ENCODE measurements at places on chromosomes 5 and 9.

- DNase-seq: no peak
These were observed 244.4 kb downstream of the FSTL4 start for GRCh38 chr5:133367984-133368383.

DNA sequence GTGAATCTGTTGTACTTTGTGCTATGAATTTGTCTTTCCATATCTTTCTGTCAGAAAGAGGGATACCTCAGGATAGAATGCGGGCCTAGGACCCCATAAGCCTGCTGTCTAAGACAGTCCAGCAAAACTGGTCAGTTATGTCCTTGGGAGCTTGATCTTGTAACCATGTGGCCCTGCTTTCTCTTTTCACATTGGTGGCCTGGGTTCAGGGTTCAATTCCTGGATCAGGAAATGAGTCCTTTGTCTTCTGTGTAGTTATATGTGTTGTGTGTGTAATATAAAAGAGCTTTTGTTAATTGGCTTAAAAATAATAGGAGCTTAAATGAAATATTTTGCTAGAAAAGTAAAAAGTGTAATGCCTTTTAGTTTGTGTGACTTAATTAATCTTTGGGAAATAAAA lies 16.9 kb downstream of the FREM1 start:
- no peak for DNase-seq

DNA sequence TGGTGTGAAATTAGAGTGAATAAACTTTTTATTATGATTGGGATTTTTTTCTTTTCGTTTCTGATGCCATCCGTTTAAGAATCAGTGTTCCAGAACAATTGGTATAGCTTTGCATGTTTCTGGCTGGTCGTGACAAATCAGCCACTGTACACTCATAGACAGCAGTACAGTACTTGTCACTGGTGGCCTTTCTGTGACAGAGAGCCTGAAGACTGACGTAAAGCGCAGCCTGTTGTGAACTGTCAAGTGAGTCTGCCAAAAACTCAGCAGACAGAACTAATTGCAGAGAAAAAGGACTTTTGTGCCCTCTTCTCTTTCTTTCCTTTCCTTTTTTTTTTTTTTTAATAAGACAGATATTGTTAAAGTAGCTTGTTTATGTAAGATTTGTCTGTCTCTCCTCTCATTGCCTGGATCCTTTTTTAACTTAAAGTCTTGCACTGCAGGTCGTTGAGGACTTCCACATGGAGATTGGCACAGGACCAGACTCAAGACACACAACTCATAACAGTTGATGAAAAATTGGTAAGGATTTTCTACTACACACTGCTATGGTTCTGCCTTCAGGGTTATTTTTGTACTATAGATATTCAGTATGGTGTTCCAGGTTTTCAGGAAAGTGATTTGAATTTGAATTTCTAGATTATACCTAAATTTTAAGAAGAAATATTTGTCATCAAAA lies 42.7 kb downstream of the NDUFS4 start:
- DNase-seq: no peak

- no peak for DNase-seq
These were observed 152.0 kb downstream of the DOCK8 start for GRCh38 chr9:366620-367019.

- no peak for DNase-seq
These were observed 5.5 kb downstream of the MAN2A1 start for GRCh38 chr5:109695005-109695926.

DNA sequence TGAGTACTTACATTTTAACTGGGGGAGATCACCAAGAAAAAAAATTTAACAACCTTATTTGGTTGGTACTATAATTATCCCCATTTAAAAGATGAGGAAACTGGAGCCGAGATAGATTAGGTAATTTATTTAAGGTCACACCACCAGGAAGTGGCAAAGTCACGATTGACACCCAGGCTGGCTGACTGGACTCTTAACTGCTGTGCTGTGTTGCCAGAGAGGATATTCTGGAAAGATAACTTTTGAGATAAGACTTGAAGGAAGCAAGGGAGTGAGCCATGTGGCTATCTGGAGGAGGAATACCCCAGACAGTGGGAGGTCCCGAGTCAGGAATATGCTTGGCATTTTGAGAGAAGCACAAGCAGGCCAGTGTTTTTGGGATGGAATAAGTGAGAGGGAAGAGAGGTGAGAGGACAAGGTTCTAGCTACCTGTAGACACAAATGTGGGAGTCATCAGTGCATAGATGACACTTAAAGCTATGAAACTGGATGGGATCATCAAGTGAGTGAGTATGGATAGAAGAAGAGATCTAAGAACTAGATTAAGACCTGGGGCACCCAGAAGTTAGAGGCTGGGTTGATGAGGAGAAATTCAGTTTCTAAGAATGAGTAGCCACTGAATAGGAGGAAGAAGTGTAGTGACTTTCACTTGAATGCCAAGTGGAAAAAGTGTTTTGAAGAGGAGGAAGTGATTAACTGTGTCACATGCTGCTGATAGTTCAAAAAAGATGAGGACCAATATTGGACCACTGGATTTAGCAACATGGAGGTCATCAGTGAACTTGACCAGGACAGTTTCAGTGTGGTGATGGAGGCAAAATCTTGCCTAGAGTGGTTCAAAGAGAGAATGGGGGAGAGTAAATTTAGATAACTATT lies 25.6 kb downstream of the PDE8B start:
- DNase-seq: no peak

DNA sequence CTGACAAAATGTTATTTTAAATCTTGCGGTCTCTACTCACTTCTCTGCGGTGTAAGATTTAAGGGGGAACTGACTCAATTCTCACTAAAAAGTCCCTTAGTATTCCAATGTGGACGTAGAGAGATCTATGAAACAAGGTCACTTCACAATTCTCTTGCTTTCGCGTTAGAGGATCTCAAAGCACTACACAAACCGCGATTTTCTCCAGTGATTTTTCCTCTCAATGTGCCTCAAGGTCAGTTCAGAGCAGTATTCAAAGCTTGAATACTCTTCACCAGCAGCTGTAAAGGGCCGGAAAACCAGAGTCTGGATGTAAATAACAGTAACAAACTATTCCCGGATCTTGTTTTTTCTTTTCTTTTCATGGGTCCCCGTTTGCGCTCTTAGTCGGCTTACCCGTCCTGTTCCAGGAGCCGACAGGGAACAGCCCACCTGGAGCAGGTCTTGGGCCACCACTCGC lies 128.2 kb downstream of the TMEM161B start:
- no peak for DNase-seq

GRCh38 chr5:179137016-179137642 lies 77.0 kb downstream of the ZNF354C start:
- no peak for DNase-seq

GRCh38 chr5:68843624-68844364 lies 250.0 kb upstream of the SLC30A5 start:
- DNase-seq: no peak

DNA sequence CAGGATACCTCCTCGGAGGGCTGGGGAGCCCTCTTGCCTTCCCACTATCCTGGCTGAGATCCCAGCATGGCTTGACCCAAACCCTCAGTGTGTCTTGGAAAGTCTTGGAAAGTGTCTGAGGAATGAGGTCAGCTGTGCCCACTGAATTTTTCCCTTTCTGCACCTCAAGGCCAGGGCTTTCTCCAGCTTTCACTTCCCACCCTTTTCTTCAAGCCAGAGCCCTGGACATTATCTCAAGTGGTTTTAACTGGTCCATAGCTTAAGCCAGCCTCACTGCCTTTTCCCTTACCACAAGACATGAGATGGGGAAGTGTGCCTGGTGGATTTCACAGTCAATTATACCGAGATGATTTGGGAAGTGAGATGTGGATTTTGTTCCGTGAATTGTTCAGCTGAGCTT lies 35.7 kb upstream of the LHX2 start:
- DNase-seq: no peak

GRCh38 chr9:133014696-133015095 lies 16.1 kb upstream of the GTF3C5 start:
- DNase-seq: no peak

DNA sequence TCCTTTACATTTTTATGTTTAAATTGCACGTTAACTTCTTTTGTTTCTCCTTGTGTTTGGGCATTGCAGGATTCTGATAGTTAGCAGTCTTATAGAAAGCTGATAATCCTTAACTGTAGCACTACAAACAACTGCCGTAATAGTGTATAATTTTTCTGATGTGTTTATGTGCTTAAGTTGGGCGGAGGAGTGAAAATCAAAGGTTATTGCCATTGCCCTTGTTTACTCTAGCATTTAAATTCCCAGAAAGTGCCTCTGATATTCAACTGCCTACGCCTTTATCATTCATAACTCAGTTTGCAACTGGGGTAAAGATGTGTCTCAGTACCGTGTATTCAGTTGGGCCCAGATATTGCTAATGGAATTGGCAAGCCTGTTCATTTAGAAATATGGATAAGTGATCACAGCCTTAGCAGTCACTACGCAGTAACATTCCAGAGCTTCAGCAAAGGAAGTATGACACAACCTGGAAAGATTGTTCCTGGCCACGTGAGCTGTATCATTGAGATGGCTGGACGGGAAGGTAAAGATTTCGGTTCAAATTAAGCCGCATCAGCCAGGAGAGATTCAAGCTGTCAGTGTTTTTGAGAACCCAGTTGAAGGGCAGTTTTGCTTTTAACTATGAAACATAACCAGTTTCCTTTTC lies 28.1 kb upstream of the LRRTM2 start:
- DNase-seq: no peak

GRCh38 chr9:118268046-118268445 lies 563.8 kb downstream of the TLR4 start:
- no peak for DNase-seq

GRCh38 chr9:36317766-36318165 lies 59.5 kb upstream of the GNE start:
- DNase-seq: no peak

DNA sequence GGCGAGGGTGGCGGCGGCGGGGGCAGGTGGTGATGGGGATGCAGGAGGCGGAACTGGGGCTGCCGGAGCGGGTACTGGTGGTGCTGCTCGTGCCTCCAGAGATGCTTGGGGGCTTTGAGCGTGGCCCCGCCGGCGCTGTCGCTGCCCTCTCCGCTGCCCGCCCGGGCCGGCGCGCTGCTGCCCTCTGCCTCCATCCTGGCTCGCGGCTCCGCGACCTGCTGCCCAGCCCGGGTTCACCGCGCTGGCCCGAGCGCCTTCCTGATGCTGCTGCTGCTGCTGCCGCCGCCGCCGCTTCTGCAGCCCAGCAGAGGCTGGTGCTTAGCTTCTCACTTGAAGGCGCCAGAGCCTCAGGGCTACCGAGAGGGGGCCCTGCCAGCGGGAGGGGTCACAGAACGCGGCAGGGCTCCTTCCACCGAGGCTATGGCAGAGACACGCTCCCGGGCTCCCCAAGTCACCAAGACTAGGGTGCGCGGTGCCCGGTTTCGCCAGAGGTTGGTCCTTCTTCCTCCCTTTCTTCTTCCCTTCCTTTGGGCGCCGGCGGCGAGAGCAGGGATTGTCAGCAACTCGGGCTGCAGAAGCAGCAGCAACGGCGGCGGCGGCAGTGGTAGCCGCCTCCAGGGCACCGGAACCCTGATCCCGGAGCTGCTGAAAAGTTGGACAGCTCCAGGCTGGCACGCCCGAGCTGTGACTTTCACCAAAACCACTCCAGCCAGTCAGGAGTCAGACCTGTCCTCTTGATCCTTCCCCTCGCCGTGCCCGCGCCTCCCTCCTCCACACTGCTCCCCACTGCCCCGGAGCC lies at the start of gene PDE4D:
Gene PDE4D, minus strand, starts transcription at position 298 of the 799 bp plus-strand sequence.
- no peak for DNase-seq

DNA sequence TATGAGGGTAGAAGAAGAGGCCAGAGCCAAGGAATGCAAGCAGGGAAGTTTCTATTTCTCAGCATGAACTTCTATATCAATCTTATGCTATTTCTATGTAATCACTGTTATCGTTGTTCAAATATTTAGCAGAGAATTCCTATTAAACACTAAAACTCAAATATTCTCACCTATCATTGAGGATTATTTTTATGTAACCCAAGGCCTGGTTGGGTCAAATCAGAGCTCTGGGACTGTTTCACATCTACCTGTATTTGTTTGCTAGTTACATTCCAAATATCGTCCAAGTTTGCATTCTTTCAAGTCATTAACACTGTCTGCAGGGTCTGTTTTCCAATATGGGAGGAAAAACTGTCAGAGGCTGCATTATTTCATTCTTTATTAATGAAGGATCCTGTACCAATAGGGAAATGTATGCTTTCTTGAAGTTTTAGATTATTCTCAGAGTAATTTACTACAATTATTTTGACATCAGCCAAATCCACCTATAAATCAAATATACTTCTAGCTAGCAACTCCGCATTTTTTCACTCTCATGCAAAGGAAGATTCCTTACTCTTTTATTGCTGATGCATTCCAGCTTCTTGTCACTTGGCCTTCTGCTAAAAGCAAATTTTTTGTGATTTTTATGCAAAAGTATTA lies 52.2 kb downstream of the LURAP1L start:
- no peak for DNase-seq

DNA sequence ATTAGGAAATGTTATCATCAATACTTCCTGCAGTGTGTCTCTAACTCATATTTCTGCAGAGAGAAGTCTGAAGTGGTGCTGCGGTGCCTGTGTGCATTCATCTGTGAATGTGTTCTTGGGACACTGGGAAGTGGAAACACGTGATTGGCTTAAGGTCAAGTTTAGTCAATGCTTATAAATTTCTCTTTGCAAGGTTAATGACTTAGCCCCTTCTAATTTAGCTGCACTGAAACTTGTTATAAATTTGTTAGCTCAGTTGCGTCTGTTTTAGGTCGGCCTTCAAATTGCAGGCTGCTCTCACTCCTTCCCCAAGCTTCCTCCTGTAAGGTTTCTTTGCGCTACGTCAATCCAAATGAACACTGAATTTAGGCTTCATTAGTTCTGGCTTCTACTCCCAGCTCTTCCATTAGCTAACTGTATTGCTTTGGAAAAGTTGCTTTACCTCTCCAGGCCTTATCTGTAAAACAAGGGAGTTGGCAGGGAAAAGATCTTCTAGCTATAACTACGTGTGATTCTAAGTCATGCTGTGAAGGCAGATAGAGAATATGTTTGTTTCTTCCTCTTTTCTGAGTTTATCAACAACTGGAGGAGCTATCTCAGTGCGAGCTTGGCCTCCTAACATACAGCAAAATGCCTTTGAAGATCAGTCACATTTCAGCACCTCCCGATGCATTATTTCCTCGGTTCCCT lies 341.8 kb downstream of the NFIB start:
- no peak for DNase-seq

DNA sequence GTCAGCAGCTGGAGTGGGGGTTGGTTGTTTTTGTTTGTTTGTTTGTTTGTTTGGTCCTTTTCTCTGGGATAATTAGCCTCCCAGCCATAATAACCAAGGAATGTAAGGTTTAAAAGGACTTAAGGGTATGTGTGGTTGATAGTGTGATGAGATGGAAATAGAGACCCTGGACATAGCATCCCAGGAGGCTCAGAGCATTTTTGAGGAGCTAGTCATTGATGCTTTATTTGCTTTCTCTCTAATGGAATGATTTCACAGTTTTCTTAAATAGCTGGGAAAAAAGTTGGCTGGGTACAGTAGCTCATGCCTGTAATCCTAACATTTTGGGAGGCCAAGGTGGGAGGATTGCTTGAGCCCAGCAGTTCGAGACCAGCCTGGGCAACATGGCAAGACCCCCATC lies 45.1 kb downstream of the TTC1 start:
- DNase-seq: no peak

GRCh38 chr9:125391704-125392103 lies 130.1 kb downstream of the GAPVD1 start:
- no peak for DNase-seq

- DNase-seq: no peak
These were observed 2243.8 kb upstream of the C9orf72 start for GRCh38 chr9:29816954-29817703.

GRCh38 chr5:173029499-173029921 lies 26.6 kb upstream of the CREBRF start:
- DNase-seq: no peak

GRCh38 chr9:127876026-127876763 lies 1.3 kb downstream of the AK1 start:
- DNase-seq: no peak
